ENCODE measurements at places on chromosomes 4 and X.

DNA sequence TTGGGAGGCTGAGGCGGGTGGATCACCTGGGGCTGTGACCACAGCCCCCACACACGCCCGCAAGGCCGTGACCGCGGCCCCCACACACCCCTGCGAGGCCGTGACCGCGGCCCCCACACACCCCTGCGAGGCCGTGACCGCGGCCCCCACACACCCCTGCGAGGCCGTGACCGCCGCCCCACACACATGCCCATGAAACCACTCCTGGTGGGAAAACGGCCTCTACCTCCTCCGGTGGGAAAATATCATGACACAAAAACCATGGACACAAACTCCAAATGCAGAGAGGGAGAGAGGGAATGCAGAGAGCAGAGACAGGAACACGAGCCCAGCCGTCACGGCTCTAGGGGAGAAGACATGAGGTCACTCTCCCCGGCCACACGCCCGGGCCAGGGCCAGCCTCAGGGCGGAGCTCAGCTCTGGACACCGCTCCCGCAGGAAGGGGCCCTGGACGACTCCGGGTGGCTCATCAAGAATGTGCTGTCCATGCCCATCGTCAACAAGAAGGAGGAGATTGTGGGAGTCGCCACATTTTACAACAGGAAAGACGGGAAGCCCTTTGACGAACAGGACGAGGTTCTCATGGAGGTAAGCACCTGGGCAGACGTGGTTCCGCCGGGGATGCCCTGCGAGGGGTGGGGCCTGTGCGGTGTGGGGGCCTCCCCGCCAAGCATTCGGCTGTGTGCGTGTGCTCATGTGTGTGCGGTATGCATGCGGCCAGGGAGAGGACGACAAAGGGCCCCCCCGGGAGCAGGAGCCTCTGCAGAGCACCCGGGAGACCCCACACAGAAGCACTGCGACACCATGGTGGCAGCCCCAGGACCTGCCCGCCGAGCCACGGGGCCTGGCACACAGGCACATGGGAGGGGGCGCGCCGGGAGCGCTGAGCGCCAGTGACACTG, 17.4 kb downstream of the ATP5ME start:
- no peak for DNase-seq

DNA sequence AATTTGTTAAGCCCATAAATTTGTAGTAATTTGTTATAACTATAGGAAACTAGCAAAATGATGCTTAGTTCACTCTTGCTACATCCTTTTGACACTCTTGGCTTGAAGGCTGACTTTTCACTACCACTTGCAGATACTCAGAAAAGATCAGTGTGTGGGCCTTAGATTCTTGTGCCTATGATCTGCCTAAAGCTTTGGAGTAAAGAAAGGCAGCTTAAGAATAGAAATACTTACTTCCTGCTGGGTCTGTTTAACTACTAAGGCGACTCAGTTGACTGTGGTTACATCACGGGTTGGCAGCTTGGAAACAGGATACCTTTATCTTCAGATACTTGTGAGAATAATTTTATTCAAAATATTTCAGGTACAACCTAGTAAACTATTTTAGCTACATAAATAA, 201.4 kb upstream of the FMR1 start:
- no peak for DNase-seq

DNA sequence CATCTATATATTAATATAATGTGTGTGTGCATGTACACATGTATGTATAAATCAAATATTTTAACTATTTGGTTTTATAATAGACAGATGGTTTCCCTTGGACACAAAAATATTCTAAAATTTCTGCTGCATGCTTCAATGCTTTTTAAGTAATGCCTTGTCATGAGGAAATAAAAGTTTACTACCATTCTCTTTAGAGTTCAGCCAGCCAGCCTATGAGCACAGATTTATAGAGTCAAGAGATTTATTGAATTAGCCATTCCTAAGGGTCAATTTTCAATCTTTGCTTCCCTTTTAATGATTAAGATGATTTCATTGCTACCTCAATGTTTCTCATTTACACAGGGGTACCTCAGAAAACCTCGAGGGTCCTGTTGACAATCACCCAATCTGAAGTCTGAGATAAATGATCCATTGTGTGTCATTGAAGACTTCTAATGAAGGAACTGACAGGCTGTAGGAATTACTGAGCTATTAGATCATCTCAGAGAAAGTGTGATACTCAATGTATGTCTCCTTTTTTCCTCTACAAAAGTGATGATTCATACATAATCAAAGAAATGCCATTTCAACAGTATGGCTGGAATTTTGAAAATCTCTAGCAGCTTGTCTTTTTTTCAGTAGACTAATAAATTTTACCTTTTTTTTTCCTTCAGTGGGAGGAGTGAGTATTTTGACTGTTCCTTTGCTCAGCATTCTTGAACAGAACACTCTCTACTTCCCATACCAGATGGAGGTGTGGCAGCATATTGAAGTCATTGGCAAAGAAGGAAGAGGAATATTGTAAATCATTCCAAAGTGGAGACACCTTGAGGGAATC, 222.6 kb upstream of the PCDH18 start:
- DNase-seq: no peak

- no peak for DNase-seq
These were observed 36.9 kb downstream of the TLL1 start for GRCh38 chr4:165909947-165910346.

Data from stimulated activated CD4-positive, alpha-beta T cell treated with anti-CD3 and anti-CD28 coated beads, Interleukin-2, amount 100 ng/mL, for 48 hours (primary cell).